ENCODE measurements at places on chromosomes 4 and X. TPM values are rescaled to one million over a fixed set of nuclear protein-coding genes. Genes with fewer than 3 reads are reported as not detected.

ELOVL6 gene
- 9.0 TPM for total RNA-seq

DNA sequence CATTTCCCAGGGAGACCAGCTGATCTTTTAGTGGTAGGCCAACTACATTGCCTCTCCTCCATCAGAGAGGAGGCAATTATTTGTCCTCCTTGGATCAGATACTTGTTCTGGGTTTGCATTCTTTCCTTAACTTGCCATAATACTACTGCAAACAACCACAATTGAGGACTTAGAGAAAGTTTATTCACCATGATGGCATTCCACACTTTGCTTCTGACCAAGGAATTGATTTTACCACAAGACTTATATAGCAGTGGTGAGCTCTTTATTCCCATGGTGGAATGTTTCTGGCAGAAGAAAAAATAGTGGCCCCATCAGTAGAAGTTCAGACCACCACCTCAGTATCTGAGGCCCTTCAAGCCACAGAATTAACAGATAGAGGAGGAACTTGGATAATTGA lies 123.9 kb upstream of the PPP3CA start:
- no peak overlapping the region for H3K27ac ChIP-seq
- DNase-seq = no peak
- H3K4me3 ChIP-seq = no peak overlapping the region
- peaks cover 45% of the 10 kb centered on the region for H3K27me3 ChIP-seq

DNA sequence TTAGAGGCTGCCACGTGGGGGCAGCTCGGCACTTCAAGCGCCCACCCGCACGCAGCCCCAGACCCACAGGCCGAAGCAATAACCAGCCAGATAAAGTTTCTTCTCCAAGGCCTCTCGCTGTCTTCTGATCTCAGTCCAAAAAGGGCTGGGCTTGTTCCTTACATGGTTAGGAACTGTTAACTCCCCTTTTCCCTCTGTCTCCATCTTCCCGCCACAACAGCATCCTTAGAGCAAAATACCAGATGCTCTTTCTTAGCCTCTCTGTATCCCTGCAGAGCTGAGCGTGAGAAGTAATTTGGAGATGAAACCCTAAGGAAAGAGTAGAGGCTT lies 23.4 kb upstream of the KIAA1210 start:
- H3K36me3 ChIP-seq = no peaks in the 10 kb centered on the region
- no peak for DNase-seq
- peaks cover 2% of the 10 kb centered on the region for H3K27me3 ChIP-seq
- H3K27ac ChIP-seq = no peak overlapping the region
- no peaks in the 10 kb centered on the region for H3K4me1 ChIP-seq

- H3K27ac ChIP-seq = no peak overlapping the region
- peaks cover 6% of the 10 kb centered on the region for H3K4me1 ChIP-seq
- H3K27me3 ChIP-seq = peaks cover 28% of the 10 kb centered on the region
- H3K36me3 ChIP-seq = no peaks in the 10 kb centered on the region
- H3K4me3 ChIP-seq = no peak overlapping the region
Observed at GRCh38 chr4:24930151-24930550, 17.3 kb upstream of the CCDC149 start.
